ENCODE measurements at places on chromosomes 1 and 21.

DNA sequence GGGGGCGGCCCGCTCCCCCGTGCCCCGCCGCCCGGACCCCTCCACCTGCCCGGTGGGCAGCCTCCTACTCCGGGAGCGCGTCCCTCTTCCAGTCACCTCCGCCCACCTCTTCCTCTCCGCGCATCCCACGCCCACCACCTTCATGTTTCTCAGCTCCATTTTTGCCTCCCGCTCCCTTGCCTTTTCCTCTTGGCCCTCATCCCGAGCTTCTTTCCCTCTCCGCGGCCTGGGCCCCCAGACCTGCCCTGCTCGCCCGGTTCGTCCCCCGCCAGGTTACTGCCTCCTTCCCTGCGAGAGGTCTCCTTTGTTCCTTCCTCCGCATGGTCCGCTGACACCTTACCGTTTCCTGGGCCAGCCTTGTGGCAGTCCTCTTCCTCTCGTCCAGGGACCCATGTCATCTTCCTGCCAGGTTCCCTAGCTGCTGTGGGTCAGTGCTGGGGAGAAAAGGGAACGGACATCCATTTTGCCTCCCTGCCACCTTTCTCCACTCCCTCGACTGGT lies 563 bp downstream of the QSOX1 start:
- no peak for DNase-seq

- DNase-seq: no peak
These were observed 217.5 kb downstream of the PLA2G4A start for GRCh38 chr1:187046293-187046692.

GRCh38 chr21:28794371-28794851 lies 198.3 kb downstream of the LTN1 start:
- no peak for DNase-seq

GRCh38 chr1:76725864-76726619 lies 141.2 kb upstream of the ST6GALNAC5 start:
- no peak for DNase-seq

DNA sequence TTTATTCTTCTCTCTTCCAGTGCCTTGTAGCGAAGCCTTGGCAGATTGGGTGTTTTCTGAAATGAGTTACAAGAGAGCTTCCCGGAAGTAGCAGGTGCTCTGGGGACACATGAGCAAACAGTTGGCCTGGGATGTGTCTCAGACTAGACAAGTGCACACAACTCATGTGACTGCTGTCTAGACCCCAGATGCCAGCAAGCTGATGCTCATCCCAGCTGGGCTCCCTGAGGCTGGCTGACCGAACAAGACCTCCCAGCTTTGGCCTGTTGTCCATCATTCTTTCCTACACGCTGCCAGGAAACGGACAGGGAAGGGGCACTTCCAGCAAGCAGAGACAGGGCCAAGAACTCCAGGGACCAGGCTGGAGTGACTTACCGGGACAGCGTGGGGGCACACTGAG lies 18.7 kb upstream of the CSF1 start:
- no peak for DNase-seq
